ENCODE measurements at places on chromosomes 4 and X.

DNA sequence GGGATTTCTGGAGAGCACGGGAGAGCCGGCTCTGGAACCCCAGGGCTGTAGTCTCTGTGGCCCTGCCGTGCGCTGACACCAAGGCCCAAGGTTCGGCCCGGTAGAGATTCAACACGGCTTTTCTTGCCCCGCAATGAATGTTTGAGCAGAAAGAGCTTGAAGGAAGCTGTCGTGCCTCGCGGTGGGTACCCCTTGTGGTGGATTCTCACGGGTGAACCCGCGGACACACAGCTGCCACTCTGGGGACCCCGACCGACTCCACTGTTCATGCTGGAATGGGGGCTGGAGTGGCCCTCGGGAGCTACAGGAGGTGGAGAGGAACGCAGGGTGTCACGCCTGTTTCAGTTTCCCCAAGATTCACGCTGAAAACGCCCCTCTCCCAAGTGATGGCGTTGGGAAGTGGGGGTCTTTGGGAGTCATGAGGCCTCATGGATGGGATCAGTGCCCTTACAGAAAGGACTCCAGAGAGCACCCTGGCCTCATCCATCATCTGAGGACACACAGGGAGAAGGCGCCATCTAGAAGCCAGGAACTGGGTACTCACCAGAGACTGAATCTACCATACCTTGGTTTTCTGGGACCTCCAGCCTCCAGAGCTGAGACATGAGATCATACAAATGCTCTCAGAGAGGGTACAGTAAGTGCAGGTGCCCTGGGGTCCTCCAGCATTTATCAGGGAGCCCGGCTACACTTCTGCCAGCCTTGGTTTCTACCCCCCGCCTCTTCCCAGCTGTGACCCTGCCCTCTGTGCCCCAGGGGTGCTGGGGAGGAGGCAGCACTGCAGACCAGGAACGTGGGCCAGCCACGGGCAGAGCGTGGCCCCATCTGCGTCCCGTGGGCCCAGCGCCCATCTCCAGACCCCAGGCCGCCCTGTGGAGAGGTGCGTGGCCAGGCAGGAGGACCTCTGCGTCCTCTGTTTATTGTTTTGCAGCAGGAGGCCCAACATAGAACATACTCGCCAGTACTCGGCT, 6.4 kb downstream of the SLC25A6 start:
- no peak for DNase-seq

DNA sequence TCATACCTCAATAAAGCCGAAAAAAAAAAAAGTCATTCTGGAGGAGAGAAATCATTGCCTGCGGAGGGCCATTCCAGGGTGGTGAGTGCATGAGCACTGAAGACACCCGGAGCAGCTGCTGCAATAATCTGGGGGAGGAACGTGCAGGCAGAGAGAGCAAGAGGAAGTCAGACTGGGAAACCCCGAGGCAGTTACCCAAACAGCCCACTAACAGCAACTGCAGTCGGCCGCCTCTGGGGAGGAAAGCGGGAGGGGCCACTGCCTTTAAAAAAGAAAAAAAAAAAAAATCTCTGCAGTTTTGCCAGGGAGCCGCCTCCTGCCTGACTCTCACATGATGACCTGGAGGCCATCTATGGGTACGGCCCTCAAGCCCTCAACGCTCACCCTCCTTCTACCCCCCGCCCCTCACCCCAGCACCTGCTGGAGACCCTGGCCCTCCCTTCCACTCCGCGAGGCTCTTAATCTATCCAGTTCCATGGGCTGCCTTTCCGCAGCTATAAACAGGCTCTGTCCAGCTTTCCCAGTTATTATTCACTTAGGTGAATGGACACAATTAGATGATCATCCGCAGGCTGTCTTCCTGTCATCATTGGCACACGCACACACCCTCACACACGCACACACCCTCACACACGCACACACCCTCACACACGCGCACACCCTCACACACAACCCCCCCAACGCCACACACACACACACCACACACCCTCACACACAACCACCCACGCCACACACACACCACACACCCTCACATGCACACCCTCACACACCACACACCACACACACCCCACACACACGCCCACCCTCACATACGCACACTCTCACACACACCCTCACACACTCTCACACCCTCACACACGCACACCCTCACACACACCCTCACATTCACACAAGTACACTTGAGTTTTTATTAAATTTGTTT, 3.4 kb upstream of the AVPR2 start:
- no peak for DNase-seq

GRCh38 chr4:174595141-174595929, 73.0 kb upstream of the HPGD start:
- no peak for DNase-seq

GRCh38 chr4:25928379-25929297, 14.6 kb downstream of the SMIM20 start:
- no peak for DNase-seq

- DNase-seq: no peak
Measured at GRCh38 chr4:155377276-155377675, 511 bp upstream of the MAP9 start.

DNA sequence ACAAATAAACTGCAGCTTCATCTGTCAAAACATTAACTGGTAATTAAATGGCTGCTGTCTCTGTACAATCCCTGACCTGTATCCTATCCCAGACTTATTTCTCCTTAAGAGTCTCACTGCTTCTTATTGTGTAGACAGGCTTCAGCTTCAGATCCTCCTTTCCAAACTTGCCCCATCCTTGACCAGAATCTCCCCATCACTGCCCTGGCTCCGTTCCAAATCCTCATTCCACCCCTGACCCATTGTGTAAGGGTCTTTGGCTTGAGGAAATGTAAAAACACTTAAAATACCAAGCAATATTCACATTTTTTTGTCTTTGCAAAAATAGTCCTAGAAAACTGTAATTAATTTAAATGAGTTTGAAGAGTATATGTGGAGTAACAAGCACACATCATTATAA, 152.6 kb upstream of the VEGFC start:
- no peak for DNase-seq

DNA sequence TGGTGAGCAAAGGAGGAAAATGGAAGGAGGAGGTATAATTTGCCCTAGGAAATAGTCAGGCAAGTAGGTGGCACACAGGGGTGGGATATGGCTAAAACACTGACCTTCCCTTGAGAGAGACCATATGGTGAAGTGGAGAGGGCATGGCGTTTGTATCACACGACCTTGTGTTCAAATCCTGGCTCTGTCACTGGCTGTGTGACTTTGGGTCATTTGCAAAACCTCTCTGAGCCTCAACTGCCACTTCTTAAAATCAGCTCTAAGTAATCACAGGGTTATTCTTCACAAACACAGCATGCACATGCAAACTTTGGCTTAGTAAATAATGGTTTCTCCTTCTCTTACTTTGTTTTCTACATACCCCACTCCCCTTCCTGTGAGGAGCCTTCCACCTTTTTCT, 8.7 kb downstream of the PDGFRA start:
- no peak for DNase-seq

- DNase-seq: no peak
Measured at GRCh38 chr4:184895012-184895695, 69.4 kb upstream of the ACSL1 start.

- no peak for DNase-seq
Measured at GRCh38 chrX:23896981-23897380, 10.8 kb downstream of the APOO start.

- no peak for DNase-seq
Measured at GRCh38 chr4:39636531-39637184, 2.0 kb downstream of the SMIM14 start.

GRCh38 chr4:149141391-149141790, 674.3 kb downstream of the IQCM start:
- DNase-seq: no peak

DNA sequence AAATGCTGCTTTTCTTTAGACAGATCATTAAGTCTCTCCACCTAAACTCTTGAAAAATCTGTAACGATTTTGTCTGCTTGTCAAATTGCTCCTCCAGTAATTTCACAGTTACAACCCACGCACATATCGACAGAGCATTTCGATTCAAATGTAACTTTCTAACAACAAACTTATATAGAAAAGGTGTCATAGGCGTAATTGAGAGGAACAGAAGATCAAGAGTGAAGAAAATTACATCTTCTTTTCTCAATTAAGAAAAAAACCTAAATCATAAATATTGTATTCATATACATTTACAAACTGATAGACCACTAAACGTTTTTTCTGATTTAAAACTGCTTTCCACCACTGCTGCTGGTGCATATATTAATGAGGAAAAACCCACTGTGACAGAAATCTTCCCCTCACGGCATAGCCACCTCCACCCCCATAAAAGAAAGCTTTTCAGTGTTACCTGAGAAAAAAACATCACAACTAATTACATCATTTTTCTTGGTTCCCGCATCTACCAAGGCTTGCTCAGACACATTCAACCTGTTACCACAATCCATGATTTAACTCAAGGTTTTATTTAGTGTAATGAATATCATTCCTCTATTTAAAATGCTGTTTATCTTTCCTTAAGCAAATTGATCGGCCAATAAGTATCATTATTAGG, 1.9 kb downstream of the GPM6A start:
- DNase-seq: no peak

GRCh38 chrX:38896724-38897298, 95.6 kb downstream of the MID1IP1 start:
- no peak for DNase-seq

- DNase-seq: no peak
Measured at GRCh38 chr4:162560073-162560472, 396.3 kb upstream of the FSTL5 start.

- no peak for DNase-seq
Measured at GRCh38 chrX:17021851-17022604, 75.6 kb downstream of the REPS2 start.

DNA sequence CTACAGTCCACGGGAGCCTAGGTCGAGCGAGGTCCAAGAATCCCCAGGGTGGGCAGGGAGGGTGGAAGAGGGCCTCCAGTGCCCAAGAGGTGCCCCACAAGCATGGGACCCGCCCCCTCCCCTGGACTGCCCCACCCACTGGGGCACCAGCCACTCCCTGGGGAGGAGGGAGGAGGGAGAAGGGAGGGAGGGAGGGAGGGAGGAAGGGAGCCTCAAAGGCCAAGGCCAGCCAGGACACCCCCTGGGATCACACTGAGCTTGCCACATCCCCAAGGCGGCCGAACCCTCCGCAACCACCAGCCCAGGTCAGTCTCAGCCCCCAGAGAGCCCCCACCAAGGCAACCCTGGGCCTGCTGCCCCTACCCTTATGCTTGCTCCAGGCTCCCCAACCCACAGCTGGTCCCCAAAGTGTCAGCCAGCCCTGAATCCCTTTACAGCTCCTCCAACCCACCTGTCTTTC, at the start of gene GATA1:
Gene GATA1, plus strand, starts transcription at position 250 of the 460 bp plus-strand sequence. CDS start 4,520 bp downstream, outside the sequence.
- DNase-seq: no peak

DNA sequence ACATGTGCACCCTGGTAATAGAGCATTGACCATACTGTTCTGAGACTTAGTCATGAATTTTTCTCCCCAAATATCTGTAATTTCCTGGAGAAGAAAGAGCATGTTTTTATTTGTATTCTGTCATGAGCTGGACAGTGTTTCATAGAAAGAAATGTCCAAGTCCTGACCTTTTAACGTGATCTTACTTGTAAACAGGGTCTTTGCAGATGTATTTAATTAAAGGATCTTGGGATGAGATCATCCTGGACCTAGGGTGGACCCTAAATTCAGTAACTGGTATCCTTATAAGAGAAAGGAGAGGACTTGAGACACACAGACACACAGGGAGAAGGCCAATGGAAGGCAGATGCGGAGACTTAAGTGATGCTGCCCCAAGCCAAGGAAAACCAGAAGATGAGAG, 3.6 kb downstream of the ADGRA3 start:
- DNase-seq: no peak

GRCh38 chr4:71240094-71240493, 98.7 kb upstream of the SLC4A4 start:
- no peak for DNase-seq

GRCh38 chr4:169986369-169986768, 39.8 kb downstream of the MFAP3L start:
- DNase-seq: no peak

- no peak for DNase-seq
Measured at GRCh38 chr4:181796502-181796901, 446.7 kb upstream of the TENM3 start.

GRCh38 chr4:145307763-145308430, 127.5 kb upstream of the OTUD4 start:
- no peak for DNase-seq

DNA sequence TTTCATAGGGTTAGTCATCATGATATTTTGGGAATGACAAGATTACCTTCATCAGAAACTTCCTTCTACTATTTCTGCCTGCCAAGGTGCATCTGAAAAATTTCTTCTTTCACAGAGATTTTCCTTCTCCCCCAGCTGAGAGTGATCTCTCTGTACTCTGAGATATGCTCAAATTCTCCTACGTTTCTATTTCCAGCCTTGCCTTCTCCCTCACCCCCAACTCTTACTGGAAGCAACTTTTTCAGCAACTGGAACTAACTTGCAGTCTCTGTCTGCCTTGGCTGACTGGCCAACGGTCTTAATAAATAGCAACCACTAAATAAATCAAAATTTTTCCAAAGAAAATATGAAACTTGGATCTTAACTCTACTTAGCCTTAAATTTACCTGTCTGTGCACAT, 122.3 kb downstream of the MAML3 start:
- no peak for DNase-seq

GRCh38 chr4:182447767-182448280, 204.6 kb downstream of the TENM3 start:
- DNase-seq: peak; percentile 24

DNA sequence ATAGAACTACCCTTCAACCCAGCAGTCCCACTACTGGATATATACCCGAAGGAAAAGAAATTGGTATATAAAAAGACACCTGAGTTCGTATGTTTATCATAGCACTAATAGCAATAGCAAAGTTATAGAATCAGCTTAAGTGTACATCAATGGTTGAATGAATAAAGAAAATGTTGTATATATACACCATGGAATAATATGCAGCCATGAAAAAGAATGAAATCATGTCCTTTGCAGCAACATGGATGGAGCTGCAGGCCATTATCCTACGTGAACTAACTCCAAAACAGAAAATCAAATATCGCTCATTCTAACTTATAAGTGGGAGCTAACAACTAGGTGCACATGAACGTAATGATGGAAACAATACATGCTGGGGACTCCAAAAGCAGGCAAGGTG, 143.5 kb upstream of the GK2 start:
- no peak for DNase-seq

DNA sequence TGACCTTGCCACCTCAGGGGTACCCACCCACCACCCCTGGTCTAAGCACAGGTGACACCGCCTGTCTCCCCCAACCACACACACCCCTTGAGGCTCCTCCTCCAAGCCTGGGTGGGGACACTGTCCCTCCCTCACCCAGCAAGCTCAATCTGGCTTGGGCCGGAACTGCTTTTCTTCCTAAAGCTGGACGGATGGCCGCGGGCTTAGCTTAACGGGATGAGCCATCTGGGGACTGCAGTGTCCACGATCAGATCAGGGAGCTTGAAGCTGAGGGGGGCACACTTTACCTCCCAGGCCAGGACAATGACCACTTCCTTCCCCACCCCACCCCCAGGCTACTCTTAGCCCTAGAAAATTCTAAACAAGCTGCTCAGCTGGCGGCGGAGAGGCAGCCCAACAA, 1.0 kb upstream of the SLC6A8 start:
- DNase-seq: no peak

- no peak for DNase-seq
Measured at GRCh38 chr4:13544606-13545393, 492 bp upstream of the NKX3-2 start.
